Ammon's horn (tissue), 1 donor: ENCODE measurements at places on chromosomes 11 and 22.

GRCh38 chr11:15157181-15157580 lies 42.5 kb downstream of the INSC start:
- no peak for DNase-seq

- DNase-seq, result no peak
Observed at GRCh38 chr11:8715501-8715900, 32.9 kb downstream of the RPL27A start.

DNA sequence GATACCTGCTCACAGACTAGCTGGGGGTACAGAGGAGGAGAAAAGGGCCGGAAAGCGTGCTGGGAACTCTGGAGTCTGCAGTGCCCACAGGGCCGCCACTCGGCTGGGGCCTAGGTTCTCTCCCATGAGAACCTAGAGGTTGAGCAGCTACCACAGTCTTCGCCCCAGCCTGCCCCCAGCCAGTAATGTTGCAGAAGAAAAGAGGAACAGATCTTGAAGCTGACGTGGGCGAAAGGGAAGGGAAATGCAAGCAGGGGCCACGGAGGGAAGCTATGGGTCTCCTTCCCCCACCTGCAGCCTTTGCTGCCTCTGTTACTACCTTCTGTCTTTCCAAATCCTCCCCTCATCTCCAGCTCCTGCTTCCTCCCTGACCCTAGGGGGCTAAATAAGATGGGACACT lies 28.8 kb upstream of the P2RY2 start:
- peak; percentile 75 for DNase-seq

- DNase-seq, result no peak
Observed at GRCh38 chr11:69138265-69138664, 17.5 kb upstream of the SMIM38 start.

- DNase-seq, result no peak
Observed at GRCh38 chr11:3106736-3107524, 49.7 kb upstream of the CARS1 start.

DNA sequence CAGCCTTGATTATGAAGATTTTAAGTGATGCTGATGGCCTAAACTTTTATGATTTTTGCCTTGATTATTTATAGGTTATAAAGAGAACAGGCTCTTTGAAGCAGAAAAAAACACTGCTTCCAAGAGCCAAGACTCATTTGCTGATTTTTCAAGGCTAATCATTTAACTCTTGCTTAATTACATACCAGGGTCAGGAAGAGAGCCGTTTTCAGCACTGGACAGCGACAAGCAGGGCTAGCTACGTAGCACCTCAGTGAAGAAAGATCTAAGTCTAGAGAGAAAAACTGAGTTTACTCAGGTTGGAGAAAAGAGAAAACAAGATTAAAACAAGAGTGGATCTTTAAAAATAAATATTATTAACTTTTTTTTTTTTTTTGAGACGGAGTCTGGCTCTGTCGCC lies 615.4 kb upstream of the B3GAT1 start:
- DNase-seq, result no peak

- no peak for DNase-seq
Observed at GRCh38 chr11:68353118-68353517, 40.7 kb downstream of the LRP5 start.

DNA sequence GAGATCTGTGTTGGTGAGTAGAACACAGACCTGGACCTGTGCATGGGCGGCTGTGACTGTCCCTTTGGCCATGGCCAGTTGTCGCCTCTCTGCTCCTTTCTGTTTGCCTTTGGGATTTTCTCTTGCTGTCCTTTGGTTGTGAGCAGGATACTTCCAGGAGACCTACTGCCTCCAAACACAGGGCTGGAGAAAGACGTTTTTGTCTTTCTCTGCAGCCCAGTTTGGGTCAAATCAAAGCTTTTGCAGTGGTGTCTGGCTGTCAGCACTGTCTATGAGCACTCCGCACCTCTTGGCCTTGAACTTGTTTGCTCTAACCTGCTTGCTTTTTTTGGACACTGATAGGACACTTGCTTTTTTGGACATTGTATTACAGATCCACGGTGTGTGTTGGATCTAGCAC lies 108.9 kb upstream of the SORL1-AS1 start:
- no peak for DNase-seq

- no peak for DNase-seq
Observed at GRCh38 chr22:28904211-28904896, 21.0 kb downstream of the ZNRF3 start.

DNA sequence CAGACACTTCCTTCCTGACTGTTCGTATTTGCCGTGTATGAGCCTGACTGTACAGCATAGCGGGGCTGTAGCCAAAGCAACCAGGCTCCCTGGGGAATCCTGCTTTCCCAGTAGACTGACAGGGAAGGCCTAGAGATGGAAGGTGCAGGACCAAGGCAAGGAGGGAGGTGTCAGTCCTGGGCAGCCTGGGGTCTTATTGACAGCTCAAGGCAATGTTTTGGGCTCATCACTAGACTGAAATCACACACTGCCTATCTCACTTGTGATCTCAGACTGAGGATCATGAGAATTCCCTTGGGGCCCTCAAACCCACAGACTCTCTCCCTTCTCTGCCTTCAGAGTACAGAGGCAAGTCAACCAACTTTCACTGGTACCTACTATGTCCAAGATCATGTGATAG lies 346.8 kb upstream of the NARS2 start:
- DNase-seq, result no peak

DNA sequence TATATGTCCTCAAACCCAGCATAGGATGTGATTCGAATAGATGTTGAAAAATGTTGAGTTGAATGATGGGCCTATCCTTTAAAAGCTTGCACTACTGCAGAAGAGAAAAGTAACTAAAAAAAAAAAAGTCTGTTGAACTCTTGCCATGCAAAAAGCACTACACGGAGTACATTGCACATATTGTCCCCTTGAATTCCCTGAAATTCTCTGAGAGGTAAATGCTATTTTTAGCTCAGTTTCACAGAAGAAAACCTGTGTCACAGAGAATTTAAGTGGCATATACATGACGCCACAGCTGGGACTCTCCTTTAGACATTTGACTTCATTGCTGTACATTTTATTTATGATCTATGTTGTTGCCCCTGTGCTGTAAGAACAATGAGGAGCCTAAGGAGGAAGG lies 583.8 kb downstream of the SOX6 start:
- DNase-seq, result no peak

- no peak for DNase-seq
Observed at GRCh38 chr22:43183496-43184277, 3.2 kb downstream of the TTLL12 start.

DNA sequence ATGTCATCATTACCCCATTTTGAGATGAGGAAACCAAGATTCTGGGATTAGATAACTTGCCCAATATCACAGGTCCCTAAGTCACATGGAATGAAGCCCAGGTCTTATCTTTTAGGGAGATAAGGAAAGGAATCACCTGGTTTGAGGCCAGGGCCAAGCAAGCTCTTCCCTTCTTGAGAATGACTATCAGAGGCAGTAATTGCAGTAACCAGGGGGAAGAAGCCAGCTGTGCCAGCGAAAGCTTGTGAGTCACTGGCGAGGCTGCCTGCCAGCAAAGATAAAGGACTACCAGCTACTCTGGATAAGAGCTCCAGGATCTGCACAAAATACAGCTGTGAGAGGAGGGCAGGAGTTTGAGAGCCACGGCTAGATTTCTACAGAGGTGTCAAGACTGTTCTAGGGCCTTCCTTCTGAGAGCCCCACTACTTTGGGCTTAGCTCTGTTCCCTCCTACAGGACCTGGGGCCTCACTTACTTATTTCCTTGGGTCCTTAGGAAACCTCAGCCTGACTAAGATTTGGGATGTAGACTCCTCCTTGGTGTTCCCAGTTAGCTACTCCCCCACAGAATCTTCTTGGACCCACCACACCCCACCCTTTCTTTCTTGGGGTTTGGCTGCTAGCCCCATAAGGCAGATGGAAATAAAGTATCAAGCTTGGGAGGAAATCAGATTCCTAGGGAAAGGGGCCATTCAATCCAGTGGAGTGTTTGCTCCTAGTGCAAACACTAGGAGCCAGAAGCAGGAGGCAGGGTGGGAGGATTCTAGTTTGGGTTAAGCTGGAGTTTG lies 9.7 kb upstream of the CCKBR start:
- no peak for DNase-seq

DNA sequence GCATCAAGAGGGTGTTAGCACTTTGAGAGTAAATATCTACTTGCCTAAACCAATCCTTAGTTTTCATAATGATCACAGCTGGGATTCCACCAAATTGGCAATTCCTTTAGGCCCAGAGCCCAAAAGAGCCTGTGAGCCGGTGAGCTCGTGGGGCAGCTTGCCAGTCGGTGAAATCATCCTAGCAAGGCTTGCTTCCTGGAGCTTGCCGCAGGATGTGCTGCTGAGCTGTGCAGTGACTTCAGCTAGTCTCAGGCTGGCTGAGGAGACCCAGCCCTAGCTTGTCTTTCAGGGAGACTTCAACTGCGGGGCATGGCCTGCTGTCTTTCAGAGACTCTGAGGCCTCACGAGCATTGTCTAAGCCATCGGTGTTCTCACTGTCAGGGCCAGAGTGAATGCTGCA lies 73.6 kb upstream of the SUSD2 start:
- DNase-seq, result peak; percentile 90

GRCh38 chr11:133064152-133064877 lies 468.0 kb downstream of the OPCML start:
- DNase-seq, result peak; percentile 84

DNA sequence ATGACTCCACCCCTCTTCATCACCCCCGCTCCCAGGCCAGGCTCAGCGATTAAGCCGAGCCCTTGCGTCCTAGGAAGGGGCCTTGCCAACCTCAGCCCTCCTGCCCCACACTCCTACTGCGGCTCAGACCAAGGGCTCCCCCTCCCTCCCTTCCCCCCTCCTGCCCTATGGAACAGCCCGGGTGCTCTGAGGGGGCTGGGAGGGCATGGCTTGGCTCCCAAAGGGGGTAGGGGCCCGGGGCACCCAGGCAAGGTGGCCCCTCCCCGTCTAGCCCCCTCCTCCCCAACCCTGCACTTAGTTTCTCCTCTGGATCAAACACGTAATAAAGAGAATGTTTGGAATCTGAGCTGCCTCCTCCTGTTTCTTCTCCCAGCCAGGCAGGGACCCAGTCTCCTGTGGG lies 6.3 kb downstream of the RCOR2 start:
- no peak for DNase-seq

- DNase-seq, result no peak
Observed at GRCh38 chr11:45650166-45651095, 15.0 kb downstream of the CHST1 start.

GRCh38 chr11:13114566-13115379 lies 105.7 kb downstream of the RASSF10 start:
- DNase-seq, result peak; percentile 63

DNA sequence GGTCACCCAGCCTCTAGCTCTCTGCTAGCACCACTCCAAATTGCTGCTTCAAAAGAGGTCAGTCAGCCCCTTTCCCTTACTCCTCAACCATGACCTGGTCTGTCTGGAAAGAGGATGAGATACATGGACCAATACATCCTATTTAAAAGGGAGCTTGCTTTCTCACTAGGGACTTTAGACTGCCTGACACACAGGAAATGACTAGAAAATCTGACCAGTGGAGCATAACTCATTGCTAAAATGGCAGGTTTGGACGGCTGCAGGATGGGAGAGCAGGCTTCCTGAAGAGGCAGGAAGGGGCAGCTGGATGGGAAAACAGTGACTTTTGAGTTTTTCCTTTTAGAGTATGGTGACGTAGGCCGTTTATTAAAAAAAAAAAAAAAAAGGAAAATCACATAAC lies 25.3 kb downstream of the STIM1 start:
- DNase-seq, result no peak

DNA sequence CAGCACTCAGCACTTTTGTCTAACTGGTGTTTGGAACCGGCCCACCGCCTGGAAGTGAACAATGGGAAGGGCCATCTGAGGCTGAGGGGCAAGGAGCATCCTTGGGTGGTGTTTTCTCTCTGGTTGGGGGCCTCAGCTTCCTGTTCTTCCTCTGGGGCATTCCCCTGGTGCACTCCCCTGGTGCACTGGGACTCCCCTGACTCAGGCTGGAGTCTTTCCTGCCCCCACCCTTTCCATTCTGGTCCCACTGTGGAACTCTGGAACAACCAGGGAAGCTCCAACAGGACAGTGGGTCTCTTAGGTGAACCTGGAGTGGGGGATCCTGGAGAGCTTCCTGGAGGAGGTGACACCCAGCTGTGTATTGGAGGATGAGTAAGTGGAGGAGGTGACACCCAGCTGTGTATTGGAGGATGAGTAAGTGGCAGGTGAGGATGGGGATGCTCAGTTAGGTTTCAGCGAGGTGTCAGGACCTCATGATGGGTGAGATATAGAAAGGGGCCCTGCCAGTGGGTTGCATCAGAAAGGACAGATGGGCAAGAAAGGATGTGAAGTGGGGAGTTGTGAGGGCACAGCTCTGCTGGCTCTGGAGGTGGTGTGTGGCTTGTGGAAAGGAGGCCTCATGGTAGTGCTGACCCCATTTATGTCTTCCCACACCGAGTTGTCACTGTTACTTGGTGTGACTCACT lies 132.1 kb downstream of the OSBP2 start:
- no peak for DNase-seq

DNA sequence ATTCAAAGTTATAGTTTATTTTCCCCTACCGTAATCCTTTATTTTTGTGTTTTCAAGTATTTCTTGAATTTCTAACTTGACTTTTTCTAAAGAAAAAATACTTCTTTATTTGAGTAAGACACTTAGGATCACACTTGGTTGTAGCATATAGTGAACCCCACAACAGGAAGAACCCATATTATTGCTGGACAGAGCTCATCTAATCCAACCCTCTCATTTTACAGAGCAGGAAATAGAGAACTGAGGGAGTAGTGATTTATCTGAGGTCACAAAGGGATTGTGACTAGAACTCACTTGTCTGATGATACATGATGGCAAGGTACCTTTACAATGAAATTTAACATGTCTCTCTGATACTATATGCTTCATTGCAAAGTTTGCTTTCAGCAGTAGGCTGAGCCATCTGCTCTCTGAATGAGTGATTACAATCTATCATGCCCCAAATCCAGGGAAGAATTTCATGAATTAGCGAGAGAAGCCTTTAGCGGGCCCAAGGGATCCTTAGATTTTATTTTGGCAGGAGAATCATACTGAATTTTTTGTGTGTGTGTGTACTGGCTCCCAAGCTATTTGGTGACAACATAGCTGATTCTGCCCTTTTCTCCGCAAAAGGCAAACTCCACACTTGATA lies 9.8 kb downstream of the SLC17A6 start:
- no peak for DNase-seq

GRCh38 chr11:63608353-63609345 lies 5.6 kb downstream of the PLAAT3 start:
- no peak for DNase-seq

GRCh38 chr11:105824457-105825013 lies 197.5 kb downstream of the MSANTD4 start:
- no peak for DNase-seq
